ENCODE measurements at places on chromosomes 16 and 17.

- no peak for DNase-seq
Observed at GRCh38 chr17:18213666-18214270, 11.7 kb upstream of the LLGL1 start.

DNA sequence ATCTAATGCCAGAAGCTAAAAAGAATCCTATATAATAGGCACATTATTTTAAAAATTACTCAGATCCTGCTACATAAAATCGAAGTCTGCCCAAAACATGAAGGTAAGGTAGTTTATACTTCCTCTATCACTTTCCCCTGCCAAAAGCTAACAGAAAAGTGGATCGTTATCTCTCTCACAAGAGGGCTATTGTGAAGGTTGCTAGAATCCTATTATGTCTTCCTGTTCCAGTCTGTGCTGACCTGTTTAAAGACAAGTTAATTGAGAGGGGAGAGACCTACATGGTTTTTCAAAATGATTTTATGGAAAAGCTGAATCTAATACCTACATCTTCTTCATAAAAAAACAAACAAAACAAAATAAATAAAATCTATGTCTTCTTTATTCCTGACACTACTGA lies 1410.9 kb upstream of the CDH8 start:
- DNase-seq = no peak

DNA sequence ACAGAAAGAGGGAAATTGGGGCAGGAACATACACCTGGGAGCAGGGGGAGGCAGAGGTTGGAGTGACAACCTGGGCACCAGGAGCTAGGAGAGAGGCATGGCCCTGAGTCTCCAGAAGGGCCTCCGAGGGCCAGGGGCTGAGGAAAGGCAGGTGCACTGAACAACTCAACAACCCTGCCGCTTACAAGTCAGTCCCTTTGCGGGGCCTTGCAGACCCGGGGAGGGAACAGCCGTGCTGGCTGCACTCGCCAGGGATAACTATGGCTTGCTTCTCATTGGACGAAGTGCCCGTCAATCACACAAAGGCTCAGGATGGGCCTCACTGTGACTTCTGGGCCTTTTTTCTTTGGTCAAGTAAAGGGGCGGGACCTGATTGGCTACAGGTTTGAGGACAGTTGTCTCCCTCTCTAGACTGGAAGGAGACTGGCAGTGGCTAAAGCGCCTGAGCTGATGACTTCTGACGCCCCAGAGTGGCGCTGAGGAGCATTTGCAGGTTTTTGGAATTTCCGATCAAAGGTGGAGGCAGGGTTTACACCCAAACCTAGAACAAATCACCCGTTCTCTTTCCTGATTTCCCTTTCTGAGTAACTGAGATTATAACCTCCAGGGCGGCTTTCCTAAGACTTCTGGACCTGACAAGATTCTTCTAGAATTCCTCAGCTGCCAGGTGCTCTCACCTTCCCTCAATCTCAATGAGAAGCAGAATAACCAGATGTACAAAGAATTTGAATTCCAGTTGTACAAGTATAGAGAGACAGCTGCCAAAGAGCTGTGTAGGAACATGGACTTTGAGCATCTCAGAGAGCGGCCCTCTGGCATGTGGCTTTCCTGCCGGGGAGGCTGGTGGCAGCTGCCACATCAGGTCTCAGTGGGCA lies 27.6 kb upstream of the ST6GALNAC2 start:
- no peak for DNase-seq

GRCh38 chr17:1035546-1036170 lies 38.7 kb downstream of the TIMM22 start:
- DNase-seq = no peak

DNA sequence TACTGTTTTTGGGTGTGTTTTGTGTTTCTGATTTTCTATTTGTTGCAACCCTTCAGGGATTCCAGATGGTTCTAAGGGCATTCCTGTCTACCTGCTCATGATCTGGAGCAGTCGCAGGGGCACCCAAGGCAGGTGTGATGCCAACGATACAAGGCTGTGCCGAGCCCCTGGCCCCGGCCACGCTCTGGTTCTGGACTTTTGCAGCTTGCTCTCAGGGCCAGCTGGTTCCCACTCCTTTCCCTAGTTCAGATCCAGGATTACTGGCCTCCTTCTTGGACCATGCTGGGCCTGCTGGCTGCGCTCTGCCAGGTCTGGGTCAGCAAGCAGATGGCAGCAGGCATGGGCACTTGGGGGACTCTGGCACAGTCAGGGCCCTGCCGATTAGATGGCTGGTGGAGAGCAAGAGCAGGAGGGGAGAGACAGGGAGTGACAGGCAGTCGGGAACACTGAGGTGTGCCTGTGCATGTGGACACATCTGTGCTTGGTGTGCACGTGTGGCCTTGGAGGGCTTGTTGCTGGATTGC lies 15.2 kb upstream of the RAP1GAP2 start:
- no peak for DNase-seq

GRCh38 chr16:63822818-63823217 lies 1299.0 kb downstream of the CDH11 start:
- DNase-seq = no peak

DNA sequence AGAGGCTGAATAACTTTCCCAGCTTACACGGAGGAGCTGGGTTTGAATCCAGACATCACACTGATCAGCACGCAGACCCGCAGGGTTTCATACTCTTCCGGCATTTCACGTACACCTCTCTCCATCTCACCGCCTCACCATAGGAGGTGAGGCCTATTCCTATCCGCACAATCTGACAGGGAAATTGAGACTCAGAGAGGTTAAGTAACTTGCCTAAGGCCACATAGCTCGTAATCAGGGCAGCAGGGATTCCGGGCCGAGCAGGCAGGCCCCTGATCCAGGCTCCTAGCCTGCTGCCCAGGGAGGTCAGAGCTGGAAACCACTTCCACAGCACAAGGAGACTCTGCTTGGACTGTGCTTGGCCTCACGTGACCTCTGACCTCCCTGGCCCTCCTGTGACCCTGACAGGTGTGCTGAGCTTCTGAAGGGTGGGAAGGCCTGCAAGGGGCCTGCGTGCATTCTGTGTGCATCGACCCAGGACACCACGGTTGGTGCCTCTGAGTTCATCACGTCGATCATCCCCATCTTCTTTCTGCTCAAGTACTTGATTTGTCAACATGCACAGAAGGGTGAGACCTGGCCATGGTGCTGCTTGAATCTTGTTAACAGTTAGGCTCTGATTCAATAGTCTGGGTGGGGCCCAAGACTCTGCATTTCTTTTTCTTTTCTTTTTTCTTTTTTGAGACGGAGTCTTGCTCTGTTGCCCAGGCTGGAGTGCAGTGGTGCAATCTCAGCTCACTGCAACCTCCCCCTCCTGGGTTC lies 4.7 kb downstream of the CEP295NL start:
- no peak for DNase-seq

GRCh38 chr16:67641779-67642708 lies 2.9 kb upstream of the CARMIL2 start:
- no peak for DNase-seq

- DNase-seq = no peak
Observed at GRCh38 chr16:84358601-84359295, 9.6 kb upstream of the ATP2C2 start.

DNA sequence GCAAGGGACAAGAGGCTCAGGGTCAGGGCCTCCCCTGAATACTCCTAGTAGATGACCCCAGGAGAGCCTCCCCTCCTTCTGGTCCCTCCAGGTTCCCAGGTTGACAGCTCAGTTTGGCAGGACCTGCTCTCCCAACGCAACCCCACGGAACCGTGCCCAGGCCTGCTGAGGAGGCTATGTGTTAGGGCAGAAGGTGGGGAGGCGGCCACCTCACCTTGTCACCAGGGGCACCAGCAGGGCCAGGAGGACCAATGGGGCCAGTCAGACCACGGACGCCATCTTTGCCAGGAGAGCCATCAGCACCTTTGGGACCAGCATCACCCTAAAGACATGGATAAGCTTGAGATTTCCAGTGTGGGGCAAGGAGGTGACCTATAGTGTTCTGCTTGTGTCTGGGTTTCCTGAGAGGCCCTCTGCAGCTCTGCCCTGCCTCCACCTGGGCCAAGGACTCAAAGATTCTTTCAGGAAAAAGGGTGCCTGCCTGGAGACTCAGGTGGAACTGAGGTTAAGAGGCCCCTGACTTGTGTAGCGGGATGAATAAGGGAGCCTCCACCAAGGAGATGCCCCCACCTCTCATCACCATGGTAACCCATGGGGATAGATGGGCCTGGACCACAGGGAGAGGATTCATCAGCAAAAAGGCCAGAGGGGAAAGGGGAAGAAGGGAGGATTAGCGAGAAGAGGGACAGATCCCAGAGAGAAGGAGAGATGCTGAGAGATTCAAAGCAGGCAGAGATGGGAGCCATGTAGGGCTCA lies 10.7 kb downstream of the COL1A1 start:
- no peak for DNase-seq

GRCh38 chr17:65022751-65023700 lies 33.5 kb downstream of the GNA13 start:
- peak; percentile 41 for DNase-seq

GRCh38 chr17:37405955-37406634 lies 541 bp downstream of the ACACA start:
- DNase-seq = no peak

- no peak for DNase-seq
Observed at GRCh38 chr16:77790912-77791311, 2.5 kb downstream of the VAT1L start.

- DNase-seq = no peak
Observed at GRCh38 chr17:78166416-78166815, 2.0 kb upstream of the SYNGR2 start.

DNA sequence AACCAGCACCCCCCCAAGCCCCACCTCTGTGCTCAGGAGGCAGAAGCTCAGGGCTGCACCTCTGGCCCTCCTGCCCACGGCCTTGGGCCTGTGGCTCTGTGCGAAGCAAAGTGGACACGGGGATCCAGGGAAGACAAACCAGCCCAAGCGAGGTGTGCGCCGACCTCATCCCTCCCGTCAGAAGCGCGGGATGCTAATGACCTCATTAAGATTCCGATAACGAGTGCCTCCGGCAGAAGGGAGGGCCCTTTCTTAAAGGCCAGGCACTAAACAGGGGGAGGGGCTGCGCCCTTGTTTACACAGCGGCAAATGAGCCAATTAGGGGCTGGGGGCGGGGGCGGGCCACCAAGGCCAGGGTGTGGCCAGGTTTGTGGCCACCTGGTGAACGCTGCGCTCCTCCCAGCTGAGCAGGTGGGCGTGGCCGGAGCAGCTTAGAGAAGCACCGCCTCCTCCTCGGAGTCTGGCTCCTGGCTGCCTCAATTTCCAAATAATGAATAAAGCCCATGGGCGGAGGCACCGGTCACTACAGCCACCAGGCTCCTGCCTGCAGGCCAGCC lies 3.2 kb downstream of the CBX4 start:
- DNase-seq = no peak

DNA sequence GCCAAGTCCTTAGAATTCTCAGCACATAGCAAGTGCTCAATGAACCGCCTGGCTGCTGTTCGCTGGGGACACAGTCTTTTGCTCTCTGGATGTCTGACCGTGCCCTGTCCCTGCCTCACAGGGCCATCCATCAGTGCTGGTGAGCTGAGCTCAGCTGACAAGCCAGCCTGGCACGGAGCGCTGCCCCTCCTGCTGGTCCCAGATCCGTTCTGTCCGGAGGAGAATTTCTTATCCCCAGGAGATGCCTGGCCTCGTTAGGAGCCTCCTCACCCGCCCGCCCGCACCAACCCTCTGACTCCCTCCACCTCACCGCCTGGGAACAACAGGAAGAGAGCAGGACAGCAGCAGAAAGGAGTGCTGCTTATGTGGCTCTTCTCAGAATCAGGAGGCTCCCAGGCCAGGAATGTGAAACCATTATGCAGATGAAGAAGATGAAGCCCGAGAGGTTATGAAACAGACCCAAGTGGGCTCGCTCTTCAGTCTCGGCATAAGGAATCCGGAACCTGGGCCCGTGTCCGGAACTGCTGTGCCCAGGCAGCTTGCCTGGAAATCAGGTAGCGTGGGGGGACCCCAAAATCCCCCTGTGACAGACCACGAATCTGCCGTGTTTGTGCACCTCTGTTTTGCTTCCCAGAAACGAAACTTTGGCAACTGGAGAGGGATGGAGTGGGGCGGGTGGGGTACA lies 28.8 kb upstream of the RMI2 start:
- DNase-seq = no peak

- DNase-seq = no peak
Observed at GRCh38 chr17:48593126-48593829, at the start of gene HOXB5. TSS of gene HOXB5 (minus strand) at chr17:48593779. CDS start at chr17:48593682, 97 bp downstream.

GRCh38 chr16:66881014-66881417 lies 701 bp downstream of the PDP2 start:
- no peak for DNase-seq

DNA sequence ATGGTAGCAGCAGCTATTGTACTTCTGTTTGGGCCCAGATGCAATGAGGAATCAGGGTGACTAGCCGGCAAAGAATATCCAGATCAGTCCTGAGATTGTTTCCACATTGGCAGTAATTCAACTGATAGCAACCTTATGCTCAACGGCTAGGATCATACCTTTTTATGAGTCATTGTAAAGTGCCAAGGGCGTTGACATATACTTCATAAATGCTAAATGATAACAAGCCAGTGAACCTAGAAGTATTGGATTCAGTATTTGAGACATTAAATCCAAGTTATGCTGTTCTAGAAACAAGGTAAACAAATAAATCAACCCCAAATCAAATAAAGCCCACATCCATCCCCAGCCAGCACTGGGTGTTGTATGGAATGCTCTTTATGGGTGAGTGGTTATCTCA lies 207.1 kb upstream of the ZFHX3 start:
- no peak for DNase-seq

DNA sequence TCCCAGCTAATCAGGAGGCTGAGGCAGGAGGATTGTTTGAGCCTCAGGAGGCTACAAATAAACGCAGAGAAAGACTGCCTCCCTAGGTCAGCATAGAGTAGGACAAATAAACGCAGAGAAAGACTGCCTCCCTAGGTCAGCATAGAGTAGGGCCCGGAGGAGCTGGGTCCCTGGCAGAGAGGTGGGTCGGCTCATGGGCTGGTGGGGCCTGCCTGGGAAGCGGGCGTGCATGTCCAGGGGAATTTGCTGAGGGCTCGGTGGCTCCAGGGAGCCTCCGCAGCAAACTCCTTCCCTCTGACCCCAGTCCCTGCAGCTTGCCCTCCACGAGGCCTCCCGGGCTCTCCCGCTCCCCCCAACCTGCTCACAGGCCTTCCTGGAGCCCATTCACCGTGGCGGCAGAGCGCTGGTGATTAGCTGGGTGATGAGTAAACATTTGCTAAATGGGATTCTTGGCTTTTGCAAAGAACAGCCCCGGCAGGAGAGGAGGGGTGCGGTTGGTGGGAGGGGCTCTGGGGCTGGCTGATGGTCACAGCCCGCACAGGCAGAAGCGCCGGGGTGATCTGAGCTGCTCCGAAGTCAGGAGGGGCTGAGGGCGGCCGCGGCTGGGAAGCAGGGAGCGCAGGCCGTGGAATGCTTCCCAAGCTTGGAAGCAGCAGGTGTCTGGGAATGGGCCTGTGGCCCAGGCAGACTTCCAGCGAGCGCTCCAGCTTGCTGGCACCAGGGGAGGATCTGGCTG lies 93.1 kb downstream of the RTN4RL1 start:
- DNase-seq = no peak

GRCh38 chr16:53732296-53732929 lies 28.5 kb downstream of the FTO start:
- DNase-seq = no peak
